ENCODE measurements at places on chromosomes 7 and 10. TPM values are rescaled to one million over a fixed set of nuclear protein-coding genes. Genes with fewer than 3 reads are reported as not detected.

- no peaks in the 10 kb centered on the region for H3K27me3 ChIP-seq
- no peak overlapping the region for H3K4me3 ChIP-seq
- peaks cover 18% of the 10 kb centered on the region for H3K36me3 ChIP-seq
- no peak for DNase-seq
- H3K4me1 ChIP-seq: peaks cover 2% of the 10 kb centered on the region
- H3K27ac ChIP-seq: no peak overlapping the region
Measured at GRCh38 chr10:72509206-72509799, 116.6 kb downstream of the MICU1 start.

GRCh38 chr10:88896994-88897853 lies 17.2 kb downstream of the STAMBPL1 start:
- peak overlapping the region; percentile 84 for H3K27ac ChIP-seq
- H3K27me3 ChIP-seq: no peaks in the 10 kb centered on the region
- peak overlapping the region; percentile 32 for H3K4me3 ChIP-seq
- peak; percentile 61 for DNase-seq
- peaks cover 23% of the 10 kb centered on the region for H3K36me3 ChIP-seq

GRCh38 chr10:29250066-29250465 lies 38.8 kb upstream of the LYZL1 start:
- H3K4me3 ChIP-seq: no peak overlapping the region
- H3K4me1 ChIP-seq: no peaks in the 10 kb centered on the region
- H3K36me3 ChIP-seq: no peaks in the 10 kb centered on the region
- H3K27me3 ChIP-seq: peaks cover 16% of the 10 kb centered on the region
- DNase-seq: no peak
- no peak overlapping the region for H3K27ac ChIP-seq

DNA sequence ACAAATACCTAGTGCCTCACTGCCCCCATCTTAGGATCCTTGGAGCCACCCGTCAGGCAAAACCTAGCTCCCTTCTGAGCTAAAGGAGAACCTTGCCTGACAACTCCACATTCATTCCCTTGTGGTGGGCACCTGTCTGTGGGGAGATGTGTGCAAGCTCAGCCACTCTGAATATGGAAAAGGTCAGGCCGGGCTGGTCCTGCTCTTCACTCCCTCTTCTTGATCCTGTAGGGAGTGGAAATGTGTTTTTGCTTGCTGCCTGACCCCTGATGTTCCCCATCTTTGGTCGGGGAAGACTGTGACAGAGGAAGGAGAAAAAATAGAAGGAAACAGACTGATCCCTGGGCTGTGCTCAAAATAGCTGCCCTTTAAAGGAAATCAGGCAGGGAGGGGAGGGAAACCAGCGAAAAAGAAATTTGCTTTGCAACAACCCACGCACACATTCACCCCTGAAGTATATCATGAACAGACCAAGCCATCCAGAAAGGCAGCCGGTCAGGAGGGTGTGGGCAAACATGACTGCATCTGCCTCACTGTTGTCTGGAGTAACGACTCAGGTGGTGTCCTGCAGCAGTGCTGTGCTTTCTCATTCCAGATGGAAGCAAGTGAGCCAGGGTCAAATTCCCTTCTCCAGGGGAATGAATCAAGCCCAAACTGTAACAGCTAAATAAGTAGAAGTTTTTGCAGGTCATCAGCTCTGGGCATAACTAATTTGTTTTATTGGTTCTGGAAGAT lies 74.0 kb downstream of the SCRN1 start:
- DNase-seq: no peak
- H3K27me3 ChIP-seq: no peaks in the 10 kb centered on the region
- no peak overlapping the region for H3K27ac ChIP-seq
- H3K4me3 ChIP-seq: no peak overlapping the region
- no peaks in the 10 kb centered on the region for H3K4me1 ChIP-seq
- H3K36me3 ChIP-seq: no peaks in the 10 kb centered on the region

DNA sequence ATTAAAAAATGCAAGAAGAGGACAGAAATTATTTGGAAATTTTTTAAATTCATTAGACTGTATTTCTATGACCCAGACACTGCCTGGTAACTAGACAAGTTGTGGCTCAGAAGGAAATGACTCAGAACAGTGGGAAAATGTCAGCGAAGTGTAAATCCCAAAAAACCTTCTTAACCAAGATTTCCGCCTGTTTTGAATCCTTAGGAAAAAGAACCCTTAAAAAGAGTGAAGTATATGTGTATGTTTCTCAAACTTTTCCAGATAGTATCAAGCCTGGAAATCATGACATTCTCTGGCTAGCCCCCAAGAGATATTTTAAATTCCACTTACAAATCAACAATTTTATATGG lies 42.7 kb upstream of the PLXNA4 start:
- no peaks in the 10 kb centered on the region for H3K36me3 ChIP-seq
- DNase-seq: no peak
- peaks cover 9% of the 10 kb centered on the region for H3K4me1 ChIP-seq
- H3K27me3 ChIP-seq: peaks cover 14% of the 10 kb centered on the region

DNA sequence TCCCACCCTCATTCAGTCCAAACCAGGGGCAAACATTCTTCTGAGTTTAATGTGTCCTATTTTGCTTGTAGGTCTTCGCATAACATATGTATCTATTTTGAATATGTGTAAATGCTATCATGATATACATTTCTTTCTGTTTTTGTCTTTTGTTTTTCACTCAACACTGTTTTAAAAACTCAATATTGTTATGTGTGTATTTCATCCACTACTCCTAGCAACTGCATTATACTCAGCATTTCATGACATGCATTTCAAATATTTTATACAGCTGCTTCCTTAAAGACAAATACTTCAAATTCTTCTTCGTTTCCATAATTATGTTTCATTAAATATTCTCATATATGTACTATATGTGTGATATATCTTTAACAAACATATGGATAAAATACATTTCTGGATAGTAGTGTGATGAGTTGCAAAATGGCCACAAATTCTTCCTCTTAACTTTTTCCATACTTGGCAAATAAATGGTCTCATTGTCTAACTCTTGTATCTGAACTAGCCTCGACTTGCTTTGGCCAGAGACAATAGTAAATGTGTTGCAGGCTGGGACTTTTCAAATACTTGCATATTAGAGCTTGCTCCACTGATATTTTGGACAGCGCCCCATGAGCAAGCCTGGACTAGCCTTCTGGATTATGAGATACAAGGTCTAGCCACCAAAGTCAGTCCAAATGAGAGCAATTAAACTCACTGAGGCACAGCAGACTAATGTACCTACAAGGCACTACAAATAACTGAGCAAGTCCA lies 539.7 kb upstream of the KCND2 start:
- no peaks in the 10 kb centered on the region for H3K4me1 ChIP-seq
- no peak overlapping the region for H3K4me3 ChIP-seq
- H3K27me3 ChIP-seq: no peaks in the 10 kb centered on the region
- no peak for DNase-seq
- H3K36me3 ChIP-seq: no peaks in the 10 kb centered on the region

- H3K27me3 ChIP-seq: peaks cover 3% of the 10 kb centered on the region
- H3K36me3 ChIP-seq: no peaks in the 10 kb centered on the region
- no peak overlapping the region for H3K4me3 ChIP-seq
Measured at GRCh38 chr7:50803359-50804337, 21.0 kb upstream of the GRB10 start.

- H3K27ac ChIP-seq: no peak overlapping the region
- no peaks in the 10 kb centered on the region for H3K36me3 ChIP-seq
- no peak for DNase-seq
Measured at GRCh38 chr7:80114159-80114558, 20.5 kb upstream of the GNAI1 start.

- H3K27ac ChIP-seq: no peak overlapping the region
- H3K36me3 ChIP-seq: peaks cover 11% of the 10 kb centered on the region
- H3K27me3 ChIP-seq: no peaks in the 10 kb centered on the region
- no peak overlapping the region for H3K4me3 ChIP-seq
- H3K4me1 ChIP-seq: no peaks in the 10 kb centered on the region
- no peak for DNase-seq
Measured at GRCh38 chr7:6608081-6608480, 7.3 kb upstream of the ZNF853 start.

DNA sequence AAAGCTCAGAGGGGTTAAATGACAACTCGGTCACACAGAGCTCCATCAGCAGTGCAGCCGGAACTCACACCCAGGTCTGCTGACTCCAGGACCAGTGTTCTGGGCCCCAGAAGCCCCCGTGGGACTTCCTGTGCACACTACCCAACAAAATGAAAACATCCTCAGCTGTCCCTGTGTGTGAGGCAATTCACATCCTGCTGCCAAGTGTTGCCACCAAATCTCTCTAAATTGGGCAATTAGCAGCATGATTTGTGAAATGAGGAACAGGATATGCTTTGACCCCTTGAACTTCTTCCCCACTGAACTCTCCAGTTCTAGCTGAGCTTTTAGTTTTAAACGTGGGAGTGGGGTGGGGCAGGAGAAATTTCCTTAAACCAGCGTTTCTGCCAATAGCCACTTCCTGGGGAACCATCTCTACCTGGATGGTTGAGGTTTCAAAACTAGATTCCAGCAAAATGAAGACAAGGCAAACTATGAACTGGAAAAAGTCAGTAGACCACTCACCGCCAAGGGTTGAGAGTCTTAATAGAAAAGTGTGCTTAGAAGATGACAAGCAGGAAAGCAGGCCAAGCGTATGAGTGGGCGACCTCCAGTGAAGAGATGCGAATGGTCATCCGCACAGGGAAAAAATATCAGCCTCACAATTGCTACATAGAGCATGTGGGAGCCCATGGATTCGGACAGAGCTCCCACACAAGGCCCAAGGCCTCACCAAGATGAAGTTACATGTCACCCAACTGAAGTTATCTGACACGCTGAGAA lies 51.9 kb upstream of the CHST15 start:
- H3K27me3 ChIP-seq: peaks cover 2% of the 10 kb centered on the region
- H3K4me3 ChIP-seq: no peak overlapping the region
- DNase-seq: no peak
- no peaks in the 10 kb centered on the region for H3K36me3 ChIP-seq
- no peak overlapping the region for H3K27ac ChIP-seq

DNA sequence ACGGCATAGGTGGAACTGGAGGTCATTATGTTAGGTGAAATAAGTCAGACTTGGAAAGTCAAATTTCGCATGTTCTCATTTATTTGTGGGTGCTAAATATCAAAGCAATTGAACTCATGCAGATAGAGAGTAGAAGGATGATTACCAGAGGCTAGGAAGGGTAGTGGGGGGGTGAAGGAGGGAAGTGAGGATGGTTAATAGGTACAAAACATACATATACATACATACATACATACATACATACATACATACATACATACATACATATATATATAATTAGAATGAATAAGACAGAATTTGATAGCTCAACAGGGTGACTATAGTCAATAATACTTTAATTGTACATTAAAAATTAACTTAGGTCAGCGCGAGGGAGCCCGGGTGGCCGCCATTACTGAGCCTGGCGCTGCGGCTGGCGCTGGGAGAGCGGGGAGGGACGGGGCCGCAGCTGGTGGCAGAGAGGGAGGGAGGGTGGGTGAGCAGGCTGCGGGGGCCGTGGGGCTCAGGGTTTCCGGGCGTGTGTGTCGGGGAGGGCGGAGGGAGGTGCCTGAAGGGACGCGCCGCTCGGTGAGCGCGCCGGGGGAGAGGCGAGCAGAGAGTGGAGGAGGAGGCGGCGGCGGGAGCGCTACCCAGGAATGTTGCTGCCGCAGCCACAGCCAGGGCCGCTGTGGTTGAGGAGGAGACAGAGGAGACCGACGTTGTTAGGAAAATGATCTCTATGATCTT lies 85.8 kb upstream of the EGFR start:
- peaks cover 55% of the 10 kb centered on the region for H3K27me3 ChIP-seq
- H3K27ac ChIP-seq: no peak overlapping the region
- peak; percentile 19 for DNase-seq

DNA sequence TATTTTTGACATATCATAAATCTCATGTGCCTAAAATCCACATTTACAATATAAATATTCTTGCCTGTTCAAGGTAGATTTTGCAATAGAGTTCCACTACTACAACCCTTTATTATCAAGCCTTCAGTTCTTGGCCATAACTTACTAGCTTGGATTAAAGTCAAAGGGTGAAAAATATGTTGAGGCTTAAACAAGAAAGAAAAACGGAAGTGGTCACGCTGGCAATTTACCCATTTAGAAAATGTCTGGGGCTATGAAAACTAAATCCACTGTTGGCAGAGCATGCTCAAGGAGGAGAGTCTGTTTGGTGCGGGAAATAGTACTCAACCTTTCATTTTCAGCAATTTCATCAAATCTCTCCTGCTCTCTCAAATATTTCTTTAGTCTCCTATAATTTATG lies 209.8 kb upstream of the RHOBTB1 start:
- no peak overlapping the region for H3K27ac ChIP-seq
- no peak for DNase-seq

- no peak overlapping the region for H3K27ac ChIP-seq
- no peaks in the 10 kb centered on the region for H3K27me3 ChIP-seq
- H3K4me1 ChIP-seq: no peaks in the 10 kb centered on the region
- DNase-seq: no peak
- H3K36me3 ChIP-seq: peaks cover 42% of the 10 kb centered on the region
Measured at GRCh38 chr10:125766511-125766910, 9.1 kb downstream of the MMP21 start.

GRCh38 chr10:54745436-54745835 lies 55.6 kb downstream of the PCDH15 start:
- no peak overlapping the region for H3K4me3 ChIP-seq
- H3K4me1 ChIP-seq: no peaks in the 10 kb centered on the region
- no peaks in the 10 kb centered on the region for H3K27me3 ChIP-seq

GRCh38 chr7:103735377-103735776 lies 254.1 kb downstream of the RELN start:
- H3K27ac ChIP-seq: no peak overlapping the region
- no peak overlapping the region for H3K4me3 ChIP-seq
- no peak for DNase-seq
- no peaks in the 10 kb centered on the region for H3K4me1 ChIP-seq
- no peaks in the 10 kb centered on the region for H3K36me3 ChIP-seq

DNA sequence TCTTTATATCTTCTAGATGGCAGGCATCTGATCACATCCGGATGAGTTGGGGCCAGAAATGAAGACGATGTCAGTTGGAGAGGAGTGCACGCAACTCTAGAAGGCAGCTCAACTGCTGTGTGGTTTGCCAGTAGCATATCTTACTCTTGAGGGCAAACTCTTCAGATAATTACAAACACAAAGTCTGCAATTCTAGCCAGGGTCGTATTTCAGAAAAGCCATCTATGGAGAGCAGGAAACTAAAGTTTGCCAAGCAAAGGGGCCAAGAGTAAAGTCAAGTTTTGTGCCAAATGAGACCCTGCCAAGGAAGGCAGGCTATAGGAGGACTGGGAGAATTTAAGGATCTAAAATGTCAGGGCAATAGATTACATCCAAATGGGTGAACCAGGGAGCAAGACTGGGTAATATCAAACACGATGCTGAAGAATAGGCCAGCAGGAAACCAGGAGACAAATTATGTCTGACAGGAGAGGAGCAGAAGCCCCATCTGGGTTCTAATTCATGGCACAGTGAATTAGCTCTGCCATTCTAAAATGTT lies 312.5 kb upstream of the SEMA3C start:
- H3K27ac ChIP-seq: no peak overlapping the region
- H3K4me3 ChIP-seq: no peak overlapping the region

GRCh38 chr10:10533437-10533836 lies 484.2 kb upstream of the CELF2 start:
- DNase-seq: no peak
- H3K27me3 ChIP-seq: peaks cover 15% of the 10 kb centered on the region
- H3K36me3 ChIP-seq: no peaks in the 10 kb centered on the region
- no peaks in the 10 kb centered on the region for H3K4me1 ChIP-seq
- H3K4me3 ChIP-seq: no peak overlapping the region

- H3K4me3 ChIP-seq: no peak overlapping the region
- no peak overlapping the region for H3K27ac ChIP-seq
- no peak for DNase-seq
- peaks cover 3% of the 10 kb centered on the region for H3K4me1 ChIP-seq
- no peaks in the 10 kb centered on the region for H3K36me3 ChIP-seq
Measured at GRCh38 chr10:23725548-23725947, 286.7 kb downstream of the OTUD1 start.

The HBP1 gene
- 17.8 TPM for total RNA-seq

The VIPR2 gene
- total RNA-seq: 0.50 TPM

The TLL2 gene
- total RNA-seq: 0.02 TPM

The SND1 gene
- 214 TPM for total RNA-seq

The HOXA2 gene
- total RNA-seq: not detected

The PRKG1 gene
- total RNA-seq: not detected

The OR2A42 gene
- not detected for total RNA-seq

The AKR1C1 gene
- 0.86 TPM for total RNA-seq

Measured in activated CD4-positive, alpha-beta T cell treated with anti-CD3 and anti-CD28 coated beads for 36 hours (primary cell).